ENCODE measurements at places on chromosomes 2 and 18.

DNA sequence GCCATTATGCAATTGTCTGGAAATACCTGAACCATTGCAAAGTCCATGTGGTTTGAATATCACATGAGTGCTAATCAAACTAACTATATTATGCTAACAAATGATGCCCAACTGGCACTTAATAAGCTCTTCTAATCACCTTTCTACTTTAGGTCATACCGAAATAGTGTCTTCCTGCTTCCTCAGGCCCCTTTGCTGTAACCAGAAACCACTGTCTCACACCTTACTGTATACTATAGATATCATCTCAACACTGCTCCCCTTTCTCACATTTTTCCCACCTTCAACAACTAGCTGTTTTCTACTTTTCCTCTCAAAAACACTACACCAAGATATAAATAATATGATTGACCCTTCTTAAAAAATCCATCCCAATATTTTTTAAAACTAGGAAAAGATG is 633.9 kb downstream of the BCL11A start:
- DNase-seq = no peak

DNA sequence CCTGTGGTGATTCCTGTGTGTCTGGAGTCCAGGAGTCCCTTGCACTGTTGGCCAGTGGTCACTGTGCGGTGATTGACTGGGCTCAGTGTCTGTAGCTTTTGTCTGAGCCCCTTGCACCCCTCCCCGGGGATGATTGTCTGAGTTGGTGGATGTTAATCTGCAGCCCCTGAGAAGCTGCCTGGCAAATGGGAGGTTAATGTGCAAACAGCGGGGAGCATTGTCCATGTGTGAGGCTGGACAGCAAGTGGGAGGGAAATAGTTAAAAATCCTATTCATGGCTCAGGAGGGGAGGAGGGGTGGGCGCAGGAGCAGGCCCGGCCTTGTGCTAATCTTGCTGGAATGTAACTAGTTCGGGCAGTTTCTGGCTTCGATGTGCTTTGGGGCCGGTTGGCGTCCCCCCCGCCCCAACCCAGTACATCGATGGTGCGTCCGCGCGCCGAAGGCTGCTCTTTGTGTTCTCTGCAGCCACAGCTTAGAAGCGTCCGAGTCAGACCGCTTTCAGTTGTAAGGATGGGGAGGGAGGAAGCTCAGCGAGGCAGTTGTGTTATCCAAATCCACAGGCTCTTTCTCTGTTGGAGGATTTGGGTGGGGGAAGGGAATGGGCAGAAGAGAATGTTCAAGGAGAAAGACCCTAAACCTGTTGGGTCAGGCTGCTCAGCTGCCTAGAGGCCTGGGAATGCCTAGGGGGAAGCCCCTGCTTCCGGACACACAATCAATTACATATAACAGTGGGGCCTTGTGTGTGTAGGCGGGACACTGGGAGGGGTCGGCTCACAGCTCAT is 71.8 kb downstream of the TGOLN2 start:
- DNase-seq = no peak

GRCh38 chr2:58667137-58667774 is 426.1 kb upstream of the FANCL start:
- no peak for DNase-seq

GRCh38 chr2:236803621-236804020 is 234.0 kb downstream of the ACKR3 start:
- no peak for DNase-seq

DNA sequence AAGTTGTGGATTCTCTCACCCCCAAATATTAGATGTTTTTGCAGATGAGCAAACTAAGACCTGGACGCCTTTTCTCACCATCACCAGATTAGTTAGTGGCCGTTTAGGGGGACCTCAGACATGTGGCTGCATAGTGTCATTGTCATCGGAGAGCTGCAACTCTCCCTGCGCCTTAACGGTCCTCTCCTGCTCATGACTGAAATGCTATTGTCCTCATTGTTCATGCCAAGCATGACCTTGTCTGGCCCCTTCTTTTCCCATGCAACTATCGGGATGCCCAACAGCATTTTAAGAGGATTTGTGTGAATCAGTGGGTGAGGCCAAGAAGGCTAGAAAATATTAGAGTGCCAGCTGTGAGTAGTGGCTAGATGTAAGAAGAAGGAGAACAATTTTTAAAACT is 174.2 kb downstream of the SOCS6 start:
- no peak for DNase-seq

- DNase-seq = no peak
Measured at GRCh38 chr2:18376936-18377335, 183.5 kb downstream of the RDH14 start.

DNA sequence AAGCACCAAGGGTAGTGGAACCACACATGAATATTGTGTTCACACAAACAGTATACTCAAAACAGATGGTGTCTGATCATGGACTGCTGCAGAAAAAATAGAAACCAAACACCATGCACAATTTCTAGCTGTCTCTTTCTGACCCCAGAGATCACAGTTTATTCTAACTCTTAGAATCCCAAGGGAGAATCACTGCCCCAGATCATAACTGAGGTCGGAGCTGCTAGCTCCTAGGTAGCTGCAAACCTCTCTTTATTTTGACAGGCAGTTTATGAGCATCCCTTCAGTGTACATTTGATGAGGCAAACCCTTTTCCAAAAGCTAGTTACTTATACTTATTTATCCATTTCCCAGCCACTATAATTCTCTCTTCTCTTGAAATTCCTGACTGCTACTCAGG is 439.1 kb upstream of the HNMT start:
- no peak for DNase-seq

DNA sequence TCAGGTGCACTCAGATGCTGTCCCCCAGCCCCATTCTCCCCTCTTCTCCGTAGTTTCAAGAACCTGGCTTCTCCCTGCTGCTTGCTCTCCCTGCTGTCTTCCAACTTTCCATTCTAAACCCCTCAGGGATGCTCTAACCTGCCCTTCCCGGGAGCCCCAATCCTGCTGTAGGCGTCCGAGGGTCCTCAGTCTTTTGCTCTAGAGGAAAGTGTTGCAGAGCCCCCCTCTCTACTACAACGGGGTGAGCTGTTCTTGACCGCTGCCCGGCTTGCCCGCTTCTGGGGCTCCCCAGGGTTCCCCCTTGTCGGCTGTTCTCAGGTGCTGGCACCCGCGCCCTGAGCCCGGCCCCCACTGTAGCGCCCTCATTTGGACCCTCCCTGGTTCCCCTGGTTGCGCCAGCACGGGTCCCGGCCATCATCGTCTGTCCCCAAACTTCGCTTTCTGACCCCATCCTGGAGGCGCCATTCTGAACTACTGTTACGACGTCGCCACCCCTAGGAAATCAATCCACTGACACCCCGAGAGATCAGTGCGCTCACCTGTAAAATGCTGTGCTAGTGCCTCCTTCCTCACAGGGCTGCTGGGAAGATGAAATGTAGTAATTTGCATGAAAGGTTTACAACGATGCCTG is 31.9 kb upstream of the REG3G start:
- no peak for DNase-seq

GRCh38 chr2:111897924-111898702 is at the start of gene MERTK:
Gene MERTK, plus strand, starts transcription at chr2:111898607. Its CDS starts 129 bp downstream, at chr2:111898736.
- peak; percentile 55 for DNase-seq

- DNase-seq = no peak
Measured at GRCh38 chr2:24511198-24511597, 20.1 kb downstream of the NCOA1 start.

- no peak for DNase-seq
Measured at GRCh38 chr2:84443477-84443876, 15.6 kb downstream of the SUCLG1 start.

GRCh38 chr2:104412384-104412783 is 441.5 kb upstream of the POU3F3 start:
- peak; percentile 13 for DNase-seq

- DNase-seq = no peak
Measured at GRCh38 chr2:75500633-75501032, 60.1 kb downstream of the EVA1A start.

- DNase-seq = no peak
Measured at GRCh38 chr2:208620487-208620978, 213.9 kb downstream of the PTH2R start.

- DNase-seq = peak; percentile 54
Measured at GRCh38 chr2:28610583-28611201, 114.8 kb downstream of the PLB1 start.

DNA sequence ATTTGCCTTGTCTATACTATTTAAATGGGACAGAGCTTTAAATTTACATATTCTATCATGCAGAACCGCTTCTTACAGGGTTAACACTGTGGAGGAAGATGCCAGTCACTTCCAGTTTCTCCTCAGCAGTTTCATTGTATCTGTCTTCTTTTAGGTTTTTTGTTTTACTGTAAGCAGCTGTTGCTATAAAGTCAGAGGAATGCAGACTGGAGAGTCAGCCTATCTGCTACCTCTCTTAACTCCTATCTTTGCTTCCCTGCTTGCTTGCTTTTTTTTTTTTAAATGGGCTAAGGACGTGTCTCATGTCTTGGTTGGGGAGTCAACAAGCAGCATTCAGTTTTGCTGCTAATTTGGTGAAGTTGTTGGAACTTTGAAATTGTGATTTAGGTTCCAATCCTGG is 8.9 kb downstream of the EPC2 start:
- DNase-seq = peak; percentile 17

GRCh38 chr2:18749912-18750526 is 160.7 kb upstream of the NT5C1B start:
- peak; percentile 27 for DNase-seq

GRCh38 chr2:67950919-67951318 is 111.9 kb downstream of the C1D start:
- no peak for DNase-seq

DNA sequence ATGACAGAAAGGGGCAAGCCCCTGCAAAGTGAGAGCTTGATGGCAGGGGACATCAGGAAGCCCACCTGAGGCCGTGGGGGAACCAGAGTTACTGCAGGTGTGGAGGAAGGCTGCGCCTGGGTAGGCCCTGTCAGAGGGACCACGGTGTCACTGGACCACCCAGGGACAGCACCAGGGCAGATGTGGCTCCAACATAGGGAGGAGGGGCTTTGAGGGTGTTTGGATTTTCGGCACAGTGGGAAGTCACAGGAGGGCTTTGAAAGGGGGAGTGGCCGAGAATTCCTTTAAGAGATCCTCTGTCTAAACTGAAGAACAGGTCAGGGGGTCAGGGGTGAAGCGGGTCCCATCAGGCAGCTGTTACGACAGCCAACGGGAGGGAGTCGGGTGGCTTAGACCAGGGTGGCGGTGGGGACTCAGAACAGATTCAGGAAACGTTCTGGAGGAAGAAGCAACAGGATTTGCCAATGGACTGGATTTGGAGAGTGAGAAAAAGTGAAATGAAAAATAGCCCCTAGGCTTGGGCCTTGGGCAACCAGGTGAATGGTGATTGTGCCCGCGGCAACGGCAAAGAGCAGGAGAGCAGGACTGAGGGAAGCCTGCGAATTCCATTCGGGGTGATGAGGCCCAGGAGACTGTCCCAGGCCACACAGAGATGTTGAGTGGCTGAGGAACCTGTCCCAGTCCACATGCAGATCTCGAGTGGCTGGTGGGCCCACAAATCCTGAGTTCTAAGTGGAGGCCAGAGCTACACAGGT is 166.1 kb downstream of the LAMA1 start:
- DNase-seq = no peak

DNA sequence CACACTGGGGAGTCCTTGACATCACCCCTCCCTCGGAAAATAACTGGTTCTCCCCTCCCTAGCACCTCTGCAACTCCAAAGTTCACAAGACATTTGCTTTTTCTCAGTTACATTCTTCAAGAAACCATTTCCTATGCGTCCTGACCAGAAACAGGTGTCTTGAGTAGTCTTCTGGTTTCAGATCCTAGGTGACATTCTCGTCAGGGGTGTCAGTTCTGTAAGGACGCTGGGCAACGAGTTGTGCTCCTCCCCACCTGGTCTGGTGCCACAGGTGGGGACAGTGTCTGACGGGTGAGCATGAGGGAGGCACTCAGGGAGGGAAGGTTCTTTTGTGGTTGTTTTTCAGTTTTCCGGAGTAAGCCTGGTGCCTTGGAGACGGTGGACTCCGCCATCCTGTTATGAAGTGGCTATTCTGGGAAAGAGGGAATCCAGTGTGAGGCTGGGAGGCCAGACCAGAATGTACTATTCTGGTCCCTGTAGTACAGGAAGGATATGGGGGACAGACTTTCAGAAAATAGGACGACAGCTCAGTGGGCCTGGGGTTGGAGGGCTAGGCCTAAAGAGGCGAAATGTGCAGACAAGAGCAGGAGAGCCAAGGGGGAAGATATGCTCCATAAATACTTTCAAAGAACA is 50.6 kb downstream of the EPAS1 start:
- DNase-seq = no peak

DNA sequence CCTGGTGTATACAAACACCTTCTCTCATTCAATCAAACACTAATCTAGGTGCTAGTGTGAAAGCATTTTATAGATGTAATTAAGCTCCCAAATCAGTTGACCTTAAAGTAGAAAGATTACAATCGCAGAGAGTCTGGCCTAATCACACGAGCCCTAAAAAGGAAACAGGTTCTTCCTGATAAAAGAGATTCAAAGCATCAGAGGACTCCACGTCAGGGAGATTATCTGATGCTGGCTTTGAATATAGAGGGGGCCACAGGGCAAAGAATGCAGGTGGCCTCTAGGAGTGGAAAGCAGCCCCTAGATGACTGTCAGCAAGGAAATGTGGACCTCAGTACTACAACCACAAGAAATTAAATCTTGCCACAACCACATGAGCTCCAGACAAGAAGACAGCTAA is 28.2 kb upstream of the ZC3H15 start:
- DNase-seq = no peak

- no peak for DNase-seq
Measured at GRCh38 chr2:102478686-102479470, 5.9 kb downstream of the SLC9A4 start.

DNA sequence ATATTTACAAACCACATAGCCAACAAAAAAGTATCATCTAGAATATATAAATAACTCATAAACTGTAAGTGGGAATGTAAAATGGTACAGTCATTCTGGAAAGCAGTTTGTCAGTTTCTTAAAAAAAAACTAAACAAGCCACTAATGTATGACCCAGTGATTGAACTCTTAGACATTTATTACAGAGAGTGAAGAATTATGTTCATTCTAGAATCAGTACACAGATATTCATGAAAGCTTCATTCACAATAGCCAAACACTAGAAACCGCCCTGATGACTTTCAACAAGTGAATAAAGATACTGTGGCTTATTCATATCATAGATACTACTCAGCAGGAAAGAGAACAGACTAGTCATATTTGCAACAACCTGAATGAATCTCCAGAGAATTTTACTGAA is 1541.5 kb downstream of the LRP1B start:
- DNase-seq = no peak

GRCh38 chr2:9763356-9764152 is 79.7 kb upstream of the TAF1B start:
- peak; percentile 65 for DNase-seq

DNA sequence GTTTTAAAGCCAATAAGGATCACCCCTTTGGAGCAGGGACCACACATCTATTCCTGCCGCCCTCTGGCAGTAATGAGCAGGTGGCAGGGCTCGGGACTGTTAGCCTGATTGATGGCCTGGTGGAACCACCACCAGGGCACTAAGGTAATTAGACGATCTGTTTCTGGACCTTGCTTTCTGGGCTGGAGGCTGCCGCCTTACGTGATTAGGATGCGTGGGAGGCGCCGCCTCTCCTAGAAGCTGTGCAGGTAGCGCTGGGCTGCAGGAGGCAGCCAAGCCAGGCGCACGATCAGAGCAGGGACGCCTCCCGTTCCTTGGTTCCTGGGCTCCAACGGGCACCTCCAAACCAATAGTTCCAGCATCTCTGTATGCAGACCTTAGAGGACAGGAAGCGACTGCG is 242.6 kb upstream of the RAB12 start:
- DNase-seq = no peak

GRCh38 chr2:44191739-44192138 is 23.1 kb downstream of the PPM1B start:
- DNase-seq = peak; percentile 72
